ENCODE measurements at places on chromosomes 2 and 18.
A peak's percentile ranks its signal among the peaks of the same experiment; 100 is the strongest.

DNA sequence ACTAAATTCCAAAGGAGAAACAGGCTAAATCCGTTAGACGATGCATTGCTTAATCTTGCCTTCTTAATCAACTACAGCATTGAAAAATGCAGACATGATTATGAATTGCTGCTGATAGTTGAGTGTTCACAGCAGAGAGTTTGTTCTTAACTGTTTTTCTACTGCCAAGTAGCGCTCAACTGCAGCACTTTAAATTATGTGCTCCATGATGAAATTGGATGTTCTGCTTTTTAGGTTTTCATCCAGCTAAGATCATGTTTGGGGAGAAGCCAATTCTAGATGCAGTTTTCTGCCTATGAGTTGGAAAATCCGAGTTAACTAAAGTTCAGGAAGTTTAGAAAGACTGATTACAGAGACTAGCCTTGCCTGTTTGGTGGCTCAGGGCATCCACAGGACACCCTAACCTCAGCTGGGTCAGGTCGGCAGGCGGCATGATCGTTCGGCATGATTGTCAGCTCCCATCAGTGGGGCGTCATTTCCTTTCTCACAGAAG lies 119.4 kb upstream of the PIEZO2 start:
- DNase-seq, result peak; percentile 96

DNA sequence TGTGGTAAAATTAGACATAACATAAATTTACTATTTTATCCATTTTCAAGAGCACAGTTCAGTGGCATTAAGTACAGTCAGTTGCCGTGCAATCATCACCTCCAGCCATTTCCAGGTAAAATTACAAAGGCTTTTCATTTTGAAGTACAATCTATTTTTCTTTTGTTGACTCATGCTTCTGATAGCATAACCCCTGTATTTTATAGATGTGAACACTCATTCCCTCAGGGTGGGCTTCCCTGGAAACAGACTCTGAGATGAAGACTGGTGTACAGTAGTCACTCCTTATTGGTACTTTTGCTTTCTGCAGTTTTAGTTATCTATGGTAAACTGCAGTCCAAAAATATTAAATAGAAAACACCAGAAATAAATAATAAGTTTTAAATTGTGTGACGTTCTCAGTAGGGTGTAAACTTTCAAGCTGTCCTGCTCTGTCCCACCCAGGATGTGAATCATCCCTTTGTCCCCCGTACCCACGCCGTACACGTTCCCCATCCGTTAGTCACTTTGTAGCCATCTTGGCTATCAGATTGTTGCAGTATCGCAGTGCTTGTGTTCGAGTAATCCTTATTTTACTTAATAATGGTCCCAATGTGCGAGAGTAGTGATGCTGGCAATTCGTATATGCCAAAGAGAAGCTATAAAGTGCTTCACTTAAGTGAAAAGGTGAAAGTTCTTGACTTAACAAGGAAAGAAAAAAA lies 41.1 kb upstream of the NAB1 start:
- no peak for DNase-seq

DNA sequence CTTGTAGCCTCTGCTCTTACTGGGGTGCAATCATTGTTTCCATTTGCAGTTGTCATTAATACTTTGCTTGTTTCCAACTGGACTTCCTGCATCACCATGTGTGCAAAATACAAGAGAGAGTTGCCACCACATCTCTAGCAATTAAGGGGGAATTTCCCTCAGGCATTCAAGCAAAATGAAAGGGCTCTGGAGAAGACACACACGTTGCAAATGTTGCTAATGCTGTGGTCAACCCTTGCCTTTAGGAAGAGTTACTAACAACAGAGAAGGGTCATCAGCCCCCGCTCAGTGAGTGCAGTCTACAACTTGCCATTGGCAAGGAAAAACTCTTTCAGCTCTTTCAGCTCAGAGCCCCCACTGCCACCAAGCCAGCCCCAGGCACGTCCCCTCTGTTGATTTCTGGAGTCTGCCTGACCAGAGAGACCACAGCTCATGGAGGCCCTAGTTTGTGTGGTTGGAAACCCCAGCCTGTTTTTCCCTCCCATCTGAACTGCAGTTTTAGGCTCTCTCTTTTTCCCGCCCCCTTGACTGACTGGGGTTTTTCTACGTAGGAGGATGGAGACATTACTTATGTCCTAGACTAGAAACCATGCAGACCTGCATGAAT lies 25.9 kb upstream of the GPR45 start:
- DNase-seq, result no peak

DNA sequence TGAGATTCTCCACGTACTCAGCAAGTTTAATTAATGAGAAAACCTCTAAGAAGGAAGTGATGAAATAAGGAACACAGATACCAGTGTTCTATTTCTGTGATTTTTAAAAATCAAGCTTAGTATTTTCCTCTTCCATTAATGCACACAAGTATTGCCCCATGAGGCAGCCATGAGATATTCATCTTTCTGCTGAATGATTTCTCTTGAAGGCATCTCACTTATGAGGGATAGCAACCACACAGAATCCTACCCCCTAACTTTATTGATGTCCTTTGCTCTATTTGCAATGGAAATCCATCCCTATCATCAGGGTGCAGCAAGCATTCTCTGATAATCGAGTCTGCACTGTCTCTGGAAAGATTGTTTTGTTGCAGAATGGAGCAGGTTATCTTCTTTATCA lies 244.1 kb upstream of the NRP2 start:
- no peak for DNase-seq

GRCh38 chr18:79712206-79712857 lies 32.7 kb downstream of the CTDP1 start:
- DNase-seq, result no peak

- DNase-seq, result no peak
These were observed 561.1 kb upstream of the SETBP1 start for GRCh38 chr18:44119607-44120006.

DNA sequence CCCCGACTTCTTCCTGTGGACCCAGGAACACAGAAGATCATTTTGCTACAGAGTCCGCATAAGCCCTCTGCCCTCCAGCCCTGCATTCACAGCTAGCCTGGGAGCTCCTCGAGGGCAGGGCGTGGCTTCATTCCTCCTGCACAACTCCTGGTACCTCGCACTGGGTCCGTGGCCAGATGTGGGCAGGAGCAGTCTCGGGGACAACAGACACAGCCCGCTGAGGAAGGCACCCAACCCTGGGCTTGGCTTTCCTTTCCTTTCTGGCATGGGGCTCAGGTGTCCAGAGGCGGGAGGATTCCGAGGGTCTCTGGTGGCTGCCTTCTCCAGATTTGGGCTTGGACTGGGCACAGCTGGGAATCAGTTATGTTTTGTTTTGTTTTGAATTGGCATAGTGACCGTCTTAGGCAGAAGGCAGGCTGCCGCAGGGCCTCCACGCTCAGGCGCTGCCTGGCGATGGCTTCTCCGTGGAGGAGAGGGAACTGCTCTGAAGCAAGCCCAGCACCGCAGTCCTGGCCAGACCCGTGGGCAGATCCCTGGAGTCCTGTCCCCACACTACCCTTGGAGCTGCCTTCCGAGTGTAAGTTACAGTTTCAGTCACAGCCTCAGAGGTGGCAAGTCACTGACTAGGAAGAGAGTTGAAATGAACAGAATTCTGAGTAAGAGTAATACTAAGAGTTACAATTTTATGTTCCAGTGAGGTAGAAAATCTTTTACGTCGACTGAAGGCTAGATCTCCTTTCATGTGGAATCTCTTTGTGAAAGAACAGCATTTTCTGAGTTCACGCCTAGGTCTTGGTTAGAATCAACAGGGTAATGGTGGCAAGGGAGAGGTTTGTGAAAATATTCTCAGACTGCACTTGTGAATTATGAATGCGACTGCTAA lies 47.9 kb downstream of the LDLRAD4 start:
- DNase-seq, result no peak

DNA sequence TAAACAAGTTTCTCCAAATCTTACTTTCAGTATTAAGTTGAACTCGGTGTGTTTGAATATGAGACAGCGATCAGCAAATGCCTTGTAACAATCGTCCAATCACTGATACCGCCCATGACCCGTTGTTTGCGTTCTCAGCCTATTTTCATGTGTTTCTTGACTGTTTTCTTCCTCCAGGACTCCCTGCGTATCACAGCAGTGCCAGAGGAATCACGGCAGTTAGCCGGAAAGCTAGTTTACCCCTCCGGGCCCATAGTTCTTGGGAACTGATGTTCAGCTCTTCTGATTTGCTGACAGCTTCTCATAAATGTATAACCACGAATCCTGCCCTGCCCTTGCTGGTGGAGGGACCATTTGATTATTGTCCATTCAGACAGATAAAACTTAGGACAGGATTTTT lies 42.2 kb upstream of the TPO start:
- DNase-seq, result no peak

- DNase-seq, result peak; percentile 77
These were observed 38.3 kb upstream of the IL1R1 start for GRCh38 chr2:102103992-102104871.

DNA sequence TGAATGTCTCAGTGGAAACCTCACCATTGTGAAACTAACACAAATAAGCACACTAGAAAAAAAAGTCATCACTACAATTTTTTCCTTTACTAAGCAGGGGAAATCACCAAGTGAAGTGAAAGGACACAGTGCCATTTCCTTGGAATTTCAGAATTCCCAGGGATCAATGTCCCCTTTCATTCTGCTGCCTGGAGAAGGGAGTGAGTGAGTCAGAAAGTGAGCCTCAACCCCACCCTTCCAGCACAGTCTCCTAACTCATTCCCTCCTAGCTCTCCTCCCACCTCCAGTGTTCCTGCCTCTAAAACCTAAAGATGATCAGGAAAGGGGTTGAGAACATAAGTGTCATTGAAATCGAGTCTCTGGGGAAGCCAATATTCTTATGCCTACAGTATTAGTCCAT lies 608.5 kb downstream of the RNF144A start:
- no peak for DNase-seq
